ENCODE measurements at places on chromosomes 2 and 18.

GRCh38 chr2:240528406-240529040 lies 29.3 kb downstream of the ANKMY1 start:
- no peak for DNase-seq

DNA sequence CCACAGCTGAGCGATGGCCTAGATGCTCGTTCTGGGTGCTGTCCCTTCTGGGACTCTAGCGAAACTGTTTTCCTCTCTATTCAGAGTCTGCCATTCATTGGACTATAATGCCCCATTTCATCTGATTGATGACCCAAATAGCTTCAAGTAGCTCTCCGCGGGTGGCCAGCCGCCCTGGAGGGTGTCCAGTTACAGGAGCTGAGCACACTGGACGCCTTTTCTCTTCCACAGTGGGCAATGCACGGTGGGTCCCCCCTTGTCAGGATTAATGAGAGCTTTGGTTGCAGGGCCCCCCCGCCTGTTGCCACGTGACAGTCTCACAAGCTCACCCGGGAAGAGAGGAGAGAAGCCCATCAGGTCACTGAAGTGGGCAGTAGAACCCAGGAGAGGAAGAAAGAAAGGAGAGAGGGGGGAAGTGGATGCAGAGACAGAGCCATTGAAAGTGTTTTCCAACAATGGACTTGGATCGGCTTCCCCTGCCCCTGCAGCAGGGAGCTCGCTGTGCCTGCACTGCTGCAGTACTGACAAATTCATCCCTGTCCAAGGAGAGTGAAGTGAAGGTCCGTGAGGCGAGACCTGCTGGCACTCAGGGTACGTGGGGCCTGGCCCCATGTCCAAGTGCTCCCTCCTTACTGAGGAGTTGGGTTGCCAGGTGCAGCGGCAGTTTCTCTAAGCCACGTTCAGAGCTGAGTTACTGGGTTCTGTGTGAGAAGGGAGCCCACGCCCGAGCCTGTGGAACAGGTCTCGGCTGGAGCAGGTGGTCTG lies 44.8 kb downstream of the DIPK1C start:
- DNase-seq = no peak

DNA sequence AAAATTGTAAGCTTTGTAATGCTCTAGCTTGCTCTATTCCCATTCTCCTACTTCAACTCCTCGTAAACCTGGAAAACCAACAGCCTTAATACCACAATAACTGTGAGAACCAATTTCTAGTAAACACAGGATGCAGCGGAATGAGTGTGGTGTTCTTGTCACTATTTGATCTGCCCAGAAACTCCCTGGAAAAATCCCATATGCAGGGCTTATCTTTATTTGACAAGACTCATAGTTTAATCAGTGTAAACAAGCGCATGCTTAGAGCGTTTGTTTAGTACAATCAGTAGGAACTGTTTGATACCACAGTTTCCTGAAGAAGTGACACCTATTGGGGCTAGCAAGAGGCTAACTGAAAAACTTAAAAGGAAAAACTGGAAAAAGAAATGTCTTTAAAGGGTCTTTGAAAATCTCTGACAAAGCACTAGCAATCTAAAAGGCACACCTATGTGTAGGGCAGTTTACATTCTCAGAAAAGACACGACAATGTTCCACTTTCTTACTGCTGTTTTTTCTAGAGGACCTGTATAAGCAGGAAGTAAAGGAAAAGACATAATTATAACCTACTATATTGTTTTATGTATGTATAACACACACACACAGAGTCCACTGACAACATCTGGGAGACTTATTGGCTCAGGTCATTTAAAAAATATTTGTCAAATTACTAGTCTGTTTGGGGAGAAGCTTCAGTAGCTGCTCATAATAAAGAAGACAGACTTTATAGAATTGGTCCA lies 241.4 kb upstream of the KLHL14 start:
- DNase-seq = no peak

DNA sequence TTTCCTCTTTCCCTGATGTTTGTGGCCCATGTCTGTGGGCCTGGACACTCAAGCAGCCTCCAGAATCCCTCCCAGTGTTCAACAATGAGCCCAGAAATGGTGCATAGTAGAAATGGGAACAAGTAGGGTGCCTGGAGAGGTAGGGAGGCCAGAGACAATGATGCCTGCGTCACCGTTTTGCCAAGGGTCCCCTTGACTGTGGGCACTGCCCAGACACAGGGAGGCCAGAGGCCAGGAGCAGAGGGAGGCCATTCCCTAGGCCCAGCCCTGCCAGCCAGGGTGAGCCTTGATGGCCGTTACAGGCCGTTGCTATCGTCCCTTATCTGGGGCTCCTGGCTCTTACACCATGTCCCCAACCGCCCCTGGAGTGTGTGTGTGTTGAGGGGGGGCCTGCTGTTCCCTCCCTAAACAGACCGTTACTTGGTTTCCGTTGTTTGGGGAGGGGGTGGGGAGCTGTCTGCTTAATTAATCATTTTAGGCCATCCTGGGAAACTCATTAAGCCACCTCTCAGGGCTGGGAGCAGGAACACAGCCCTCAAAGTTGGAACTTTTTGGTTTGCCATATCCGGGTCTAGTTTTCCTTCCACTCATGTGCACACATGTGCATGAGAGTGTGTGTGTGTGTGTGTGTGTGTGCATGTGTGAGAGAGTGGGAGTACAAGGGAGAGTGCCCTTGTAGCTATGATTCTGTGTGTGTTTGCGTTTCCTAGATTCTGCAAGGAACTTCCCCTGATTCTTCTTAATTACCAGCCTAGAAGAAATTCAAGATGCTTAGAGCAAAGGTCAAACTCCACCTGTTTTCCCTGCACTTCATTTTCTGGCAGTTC lies 135.2 kb upstream of the HAAO start:
- no peak for DNase-seq

DNA sequence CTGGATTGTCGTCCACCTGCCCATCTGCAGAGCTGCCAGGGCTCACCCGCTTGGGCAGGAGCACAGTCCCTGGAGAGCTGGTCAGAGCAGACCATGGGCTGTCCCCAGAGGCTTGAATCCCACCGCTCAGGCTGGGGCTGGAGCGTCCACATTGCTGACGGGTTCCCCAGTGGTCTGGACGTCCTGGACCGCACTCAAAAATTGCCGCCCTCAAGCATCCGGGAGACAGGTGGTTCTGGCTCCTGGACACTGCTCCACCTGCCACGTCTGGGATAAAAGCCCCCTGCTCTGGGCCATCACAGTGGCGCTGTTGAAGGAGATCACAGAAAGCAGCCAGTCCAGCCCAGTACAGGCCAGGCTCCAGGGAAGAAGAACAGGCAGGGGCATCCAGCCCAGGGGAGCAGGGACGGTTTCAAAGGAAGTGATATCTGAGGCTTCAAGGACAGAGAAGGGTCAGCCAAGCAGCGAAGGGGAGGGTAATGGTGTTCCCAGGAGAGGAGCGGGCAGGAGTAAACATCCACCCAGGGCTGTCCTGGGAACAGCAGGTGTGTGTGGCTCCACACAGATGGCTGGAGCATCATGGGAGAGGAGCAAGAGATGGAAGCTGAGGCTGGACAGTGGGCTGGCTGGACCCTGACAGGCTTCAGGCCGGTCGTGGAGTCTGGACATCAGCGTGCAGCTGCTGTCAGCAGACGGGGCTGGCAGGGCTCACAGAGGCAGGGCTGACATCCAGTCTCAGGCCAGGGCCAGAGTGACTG lies 21.9 kb upstream of the ID2 start:
- no peak for DNase-seq

GRCh38 chr18:63971320-63972001 lies 1.6 kb downstream of the SERPINB8 start:
- DNase-seq = no peak

DNA sequence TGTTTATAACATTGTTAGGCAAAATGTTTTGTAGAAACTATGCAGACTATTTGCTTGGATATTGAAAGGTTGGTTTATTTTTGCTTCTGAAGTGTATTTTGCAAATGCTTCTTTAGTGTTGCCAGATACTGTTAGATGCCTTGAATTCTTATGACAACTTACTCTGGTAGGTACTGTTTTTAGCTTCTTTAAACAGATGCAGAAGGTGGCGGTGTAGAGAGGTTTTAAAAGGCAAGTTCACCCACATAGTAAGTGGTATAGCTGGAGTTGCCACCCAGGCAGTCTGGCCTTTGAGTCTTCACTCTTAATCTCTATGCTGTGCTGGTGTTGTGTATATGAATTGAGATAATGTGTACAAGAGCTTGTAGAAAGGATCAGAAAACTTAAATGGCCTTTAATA lies 3.6 kb downstream of the PCYOX1 start:
- DNase-seq = no peak

DNA sequence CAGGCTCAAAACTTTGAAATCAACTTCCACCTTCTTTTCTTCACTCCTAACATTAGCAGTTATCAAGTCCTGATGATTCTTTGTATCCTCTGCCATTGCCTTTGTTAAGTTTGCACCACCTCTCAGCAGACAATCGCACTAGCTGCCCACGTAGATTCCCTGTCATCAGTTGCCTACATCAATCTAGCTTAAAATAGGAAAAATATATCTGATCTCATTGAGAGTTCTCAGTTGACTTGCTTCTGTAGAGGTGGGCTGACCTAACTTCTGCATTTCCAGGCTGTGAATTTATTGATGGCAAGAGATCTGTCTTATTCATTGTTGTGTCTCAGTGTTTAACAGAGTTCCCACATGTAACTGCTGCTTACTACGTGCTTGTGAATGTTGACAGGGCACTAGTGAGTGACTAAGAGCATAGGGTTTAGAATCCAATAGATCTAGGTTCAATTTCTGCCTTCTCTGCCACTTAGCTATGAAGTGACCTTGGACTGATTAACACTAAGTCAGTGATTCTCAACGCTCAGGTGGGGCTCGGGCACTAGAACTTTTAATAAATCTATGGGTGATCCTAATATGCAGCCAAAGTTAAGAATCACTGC lies 3.7 kb upstream of the INSIG2 start:
- no peak for DNase-seq

Data from RPMI8226 (cell line).